Omental fat pad (tissue), 4 donors: ENCODE measurements at places on chromosomes 5 and 9. TPM values are rescaled to one million over a fixed set of nuclear protein-coding genes. Genes with fewer than 3 reads are reported as not detected.

Gene IL13
- total RNA-seq, result 1.1 TPM

Gene SLC4A9
- 0.19 TPM for total RNA-seq

Gene PCDHA12
- total RNA-seq, result 4.9 TPM

Gene TTC23L
- total RNA-seq, result not detected

Gene INSYN2B
- 6.9 TPM for total RNA-seq

Gene PDCD1LG2
- 10.7 TPM for total RNA-seq

- DNase-seq, result no peak
These were observed 24.7 kb upstream of the TMEM250 start for GRCh38 chr9:136143215-136144001.

- DNase-seq, result no peak
These were observed 33.1 kb upstream of the ORM1 start for GRCh38 chr9:114289571-114290481.

DNA sequence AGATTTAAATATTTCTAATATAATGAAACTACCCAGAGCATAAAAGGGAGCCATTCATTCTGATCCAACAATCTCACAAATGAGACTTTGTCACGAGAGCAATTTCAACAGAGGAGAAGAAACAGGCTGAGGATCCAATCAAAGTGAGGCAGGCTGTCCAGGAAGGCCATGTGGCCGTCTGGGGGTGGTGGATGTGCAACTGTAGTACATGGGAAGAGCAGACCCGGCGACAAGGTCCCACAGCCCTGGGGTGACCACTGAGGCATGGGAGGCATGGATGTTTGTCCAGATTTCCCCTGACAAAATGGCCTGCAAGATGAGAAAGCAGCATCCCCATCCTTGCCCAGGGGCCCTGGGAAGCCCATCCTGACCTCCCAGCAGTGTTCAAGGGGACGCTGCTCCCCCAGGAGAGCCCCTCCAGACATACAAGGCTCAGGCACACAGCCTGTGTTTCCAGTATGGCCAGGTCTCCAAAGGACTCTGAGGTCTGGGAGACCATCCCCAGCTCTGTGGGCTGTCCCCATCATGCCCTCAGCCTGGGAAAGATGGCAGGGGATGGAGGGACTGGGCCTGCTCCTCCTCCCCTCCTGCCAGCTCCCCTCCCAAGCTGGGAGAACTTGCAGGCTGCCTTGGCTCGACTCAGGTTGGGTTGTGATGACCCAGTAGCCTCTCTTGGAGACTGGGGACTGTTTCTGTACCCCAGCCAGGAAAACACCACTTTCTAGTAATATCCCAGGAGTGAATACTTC, 27.5 kb upstream of the FCN2 start:
- no peak for DNase-seq

- DNase-seq, result no peak
These were observed 326.8 kb upstream of the SLC30A5 start for GRCh38 chr5:68766952-68767464.

GRCh38 chr5:175443514-175444059, 395 bp downstream of the DRD1 start:
- DNase-seq, result no peak

DNA sequence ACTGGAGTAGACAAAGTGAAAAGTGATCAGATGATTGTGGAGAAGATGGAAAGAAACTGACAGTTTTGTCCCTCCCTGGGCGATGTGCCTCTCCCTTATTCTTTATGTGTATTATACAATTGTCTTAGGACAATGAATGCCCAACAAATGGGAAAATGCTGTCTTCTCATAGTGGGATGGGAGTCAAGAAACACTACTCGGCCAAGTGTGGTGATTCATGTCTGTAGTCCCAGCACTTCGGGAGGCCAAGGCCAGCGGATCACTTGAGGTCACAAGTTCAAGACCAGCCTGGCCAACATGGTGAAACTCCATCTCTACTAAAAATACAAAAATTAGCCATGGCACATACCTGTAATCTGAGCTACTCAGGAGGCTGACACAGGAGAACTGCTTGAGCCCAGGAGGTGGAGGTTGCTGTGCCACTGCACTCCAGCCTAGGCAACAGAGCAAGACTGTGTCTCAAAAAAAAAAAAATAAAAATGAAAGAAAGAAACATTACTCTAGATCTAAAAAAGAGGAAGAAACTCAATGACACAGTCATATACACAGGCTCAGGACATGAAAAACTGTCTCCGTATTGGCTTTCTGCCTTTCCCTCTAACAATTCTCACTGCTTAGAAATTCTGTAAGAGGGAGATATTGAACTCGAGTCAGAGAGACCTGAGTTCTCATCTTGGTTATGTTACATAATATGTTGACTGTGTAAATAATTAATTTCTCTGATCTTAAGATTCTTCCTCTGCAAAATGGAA, 67.9 kb upstream of the TARS1 start:
- DNase-seq, result no peak

DNA sequence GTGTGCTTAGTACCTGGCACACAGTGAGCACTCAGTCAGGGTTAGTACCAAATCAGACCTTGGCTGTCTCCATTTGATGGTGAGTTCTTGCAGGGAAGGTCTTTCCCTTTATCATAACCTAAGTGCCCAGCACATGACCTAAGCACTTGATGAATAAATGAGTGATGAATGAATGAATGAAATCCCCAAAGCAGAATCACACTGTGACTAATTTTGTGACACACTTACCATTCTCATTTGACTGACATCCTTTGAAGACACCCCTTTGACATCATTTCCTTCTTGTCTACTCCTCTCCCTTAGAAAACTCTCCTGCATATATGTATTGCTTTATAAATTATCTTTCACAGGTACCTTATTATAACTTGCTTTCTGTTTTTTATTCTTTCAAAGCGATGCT, 130.2 kb upstream of the ELL2 start:
- DNase-seq, result no peak

- DNase-seq, result no peak
These were observed 242.5 kb downstream of the MLLT3 start for GRCh38 chr9:20379804-20380225.

DNA sequence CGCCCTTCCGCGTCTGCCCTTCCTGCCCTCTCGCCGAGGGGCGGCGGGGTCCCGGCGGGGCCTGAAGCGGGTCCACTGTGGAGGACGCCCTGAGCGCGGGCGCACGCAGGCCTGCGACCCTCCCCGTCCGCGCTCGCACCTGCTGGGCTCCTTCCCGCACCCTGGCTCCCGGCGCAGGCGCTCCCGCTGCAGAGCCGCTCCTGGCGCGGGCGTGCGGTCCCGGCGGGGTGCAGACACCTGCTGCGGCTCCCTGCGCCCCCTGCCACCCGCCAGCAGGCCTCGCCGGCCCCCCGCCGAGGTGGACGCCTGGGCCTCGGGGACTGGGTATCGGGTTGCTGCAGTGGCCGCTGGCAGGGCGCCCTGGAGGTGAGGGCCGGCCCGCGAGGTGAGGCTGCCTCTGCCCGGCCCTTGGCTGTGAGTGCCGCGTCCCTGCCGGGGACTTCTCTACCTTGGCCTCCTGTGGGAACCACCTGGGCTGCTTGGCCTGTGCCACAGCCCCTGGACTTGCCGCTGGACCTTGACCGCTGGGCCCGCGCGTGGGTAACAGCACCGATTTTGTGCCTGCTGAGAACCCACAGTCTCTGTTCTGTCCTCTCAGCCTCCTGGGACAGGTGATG, 627 bp downstream of the ARRDC1 start:
- DNase-seq, result no peak

DNA sequence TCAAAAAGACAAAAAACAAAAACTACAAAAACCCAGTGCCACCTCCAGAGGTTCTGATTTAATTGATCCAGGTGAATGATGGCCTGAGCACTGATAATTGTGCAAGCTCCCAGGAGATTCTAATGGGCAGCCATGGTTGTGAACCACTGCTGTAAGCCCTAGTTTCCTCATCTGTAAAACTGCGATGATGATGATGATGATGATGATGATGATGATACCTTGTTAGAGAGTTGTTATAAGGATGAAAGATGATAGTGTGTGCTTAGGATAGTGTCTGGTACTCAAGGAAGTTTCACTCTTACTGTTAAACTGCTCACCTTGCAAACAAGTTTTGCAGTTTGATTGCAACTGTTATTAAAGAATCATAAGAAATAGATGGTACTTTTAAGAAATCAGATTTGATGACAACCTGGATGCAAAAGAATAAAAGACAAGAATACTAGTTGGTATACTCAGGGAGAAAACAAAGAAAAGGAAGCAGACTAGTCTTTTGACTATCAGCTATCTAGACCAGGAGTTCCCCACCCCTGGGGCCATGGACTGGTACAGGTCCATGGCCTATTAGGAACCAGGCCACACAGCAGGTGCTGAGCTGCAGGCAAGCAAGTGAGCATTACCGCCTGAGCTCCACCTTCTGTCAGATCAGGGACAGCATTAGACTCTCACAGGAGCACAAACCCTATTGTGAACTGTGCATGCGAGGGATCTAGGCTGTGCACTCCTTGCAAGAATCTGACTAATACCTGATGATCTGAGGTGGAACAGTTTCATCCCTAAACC, 98.0 kb downstream of the OR2K2 start:
- DNase-seq, result no peak

DNA sequence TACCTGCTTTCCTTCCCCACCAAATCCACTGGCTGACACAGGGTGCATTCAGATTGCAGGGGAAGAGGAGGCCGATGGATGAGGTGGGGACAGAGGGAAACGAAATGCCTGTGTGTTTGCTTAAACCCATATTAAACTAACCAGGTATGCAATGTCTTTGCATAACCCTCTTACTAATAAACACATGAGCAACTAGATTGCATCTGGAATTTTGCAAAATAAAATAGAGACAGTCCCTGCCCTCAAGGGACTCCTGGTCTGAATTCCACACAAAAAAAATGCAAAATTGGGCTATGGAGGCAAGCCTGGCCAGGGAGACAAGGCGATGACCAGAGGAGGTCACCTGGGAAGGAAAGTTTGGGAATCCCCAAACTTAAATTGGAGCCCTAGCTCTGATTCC, 202.9 kb downstream of the ACTL7B start:
- no peak for DNase-seq

DNA sequence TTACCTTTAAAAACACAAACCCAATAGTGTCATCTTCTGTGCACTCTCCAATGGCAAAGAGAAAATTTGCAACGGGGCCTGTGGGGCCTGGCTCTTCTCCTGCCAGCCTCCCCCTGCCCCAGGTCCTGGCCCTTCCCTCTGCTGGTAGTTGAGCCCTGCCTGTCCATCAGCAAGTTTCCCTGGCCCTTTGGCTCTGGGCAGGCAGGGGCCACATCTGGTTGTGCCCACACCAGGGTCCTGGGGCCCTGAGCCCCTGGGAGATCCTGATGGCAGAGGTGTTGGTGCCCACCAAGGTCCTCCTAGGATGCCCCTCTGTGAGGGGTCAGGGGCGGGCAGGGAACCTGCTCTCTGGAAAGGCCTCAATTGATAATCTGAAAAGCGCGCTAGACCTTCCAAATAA, 157.3 kb downstream of the DAB2IP start:
- no peak for DNase-seq

- no peak for DNase-seq
These were observed 86.6 kb upstream of the SLC25A48 start for GRCh38 chr5:135747824-135748223.

GRCh38 chr9:37747271-37747753, 6.3 kb upstream of the TRMT10B start:
- DNase-seq, result no peak

DNA sequence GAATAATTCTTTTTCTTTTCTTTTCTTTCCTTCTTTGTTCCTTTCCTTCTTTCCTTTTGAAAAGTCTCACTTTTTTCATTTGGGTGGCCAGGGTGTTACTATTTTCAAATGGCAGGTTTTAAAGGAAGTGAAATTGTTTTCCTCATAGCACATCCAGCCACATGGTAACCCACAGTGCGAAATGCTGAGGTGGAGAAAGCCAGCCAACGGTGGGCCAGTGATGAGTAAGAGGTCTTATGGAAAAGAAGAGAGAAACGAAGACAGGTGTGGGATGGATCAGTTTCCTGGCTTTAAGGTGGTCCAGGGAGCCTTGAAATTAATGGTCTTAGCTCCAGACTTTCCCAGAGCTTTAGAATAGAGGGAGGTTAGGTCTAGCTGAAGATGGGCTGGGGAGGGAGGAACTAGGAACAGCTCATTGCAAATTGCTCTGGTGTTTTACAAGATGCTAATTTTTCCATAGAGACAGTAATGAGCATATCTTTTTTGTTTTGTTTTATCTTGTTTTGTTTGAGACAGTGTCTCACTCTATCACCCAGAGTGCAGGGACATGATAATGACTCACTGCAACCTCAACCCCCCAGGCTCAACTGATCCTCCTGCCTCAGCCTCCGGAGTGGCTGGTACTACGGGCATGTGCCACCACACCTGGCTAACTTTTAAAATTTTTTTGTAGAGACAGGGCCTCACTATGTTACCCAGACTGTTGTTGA, 17.8 kb downstream of the ITK start:
- no peak for DNase-seq

DNA sequence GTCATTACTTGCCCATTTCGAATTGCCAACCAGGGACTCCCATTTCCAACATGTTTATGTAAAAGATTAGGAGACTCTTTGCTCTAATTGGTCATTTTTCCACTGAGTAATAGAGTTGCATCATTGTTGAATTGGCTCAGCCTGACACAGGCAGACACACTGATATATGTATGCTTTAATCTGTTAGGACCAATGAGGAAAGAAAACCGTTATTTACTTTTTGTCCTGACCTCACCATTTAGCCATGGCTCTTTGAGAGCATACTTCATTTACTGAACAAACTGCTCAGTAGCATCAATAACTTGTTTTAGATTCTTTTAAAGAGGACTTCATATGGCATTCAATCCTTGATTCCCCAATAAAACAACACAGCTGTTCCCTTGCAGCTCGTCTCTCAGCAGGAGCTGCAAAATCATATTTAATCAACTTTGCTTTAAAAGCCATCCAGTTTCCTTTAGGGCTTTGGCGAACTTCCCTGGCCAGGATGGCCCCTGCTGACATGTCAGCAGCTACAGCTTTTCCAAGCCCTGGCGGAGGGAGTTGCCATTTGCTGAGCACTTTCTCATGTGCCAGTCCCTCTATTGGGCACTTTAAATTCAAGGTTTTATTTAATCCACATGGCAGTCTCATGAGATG, 251.5 kb upstream of the TNC start:
- no peak for DNase-seq

DNA sequence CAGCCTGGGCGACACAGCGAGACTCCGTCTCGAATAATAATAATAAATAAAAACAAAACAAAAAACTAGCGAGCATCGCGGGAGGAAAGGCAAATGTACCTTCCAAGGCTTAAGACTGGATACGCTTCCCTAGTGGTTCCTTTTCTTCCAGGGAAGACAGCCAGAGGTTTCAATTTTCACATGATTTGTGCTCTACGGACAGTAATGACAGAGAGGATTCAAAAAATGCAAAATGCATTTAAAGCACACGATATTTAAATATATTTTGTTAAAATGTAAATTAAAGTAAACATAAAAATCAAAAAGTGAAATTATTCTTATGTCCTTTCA, 4.3 kb upstream of the TRIM41 start:
- DNase-seq, result no peak
